ENCODE measurements at places on chromosomes 2 and 18.

DNA sequence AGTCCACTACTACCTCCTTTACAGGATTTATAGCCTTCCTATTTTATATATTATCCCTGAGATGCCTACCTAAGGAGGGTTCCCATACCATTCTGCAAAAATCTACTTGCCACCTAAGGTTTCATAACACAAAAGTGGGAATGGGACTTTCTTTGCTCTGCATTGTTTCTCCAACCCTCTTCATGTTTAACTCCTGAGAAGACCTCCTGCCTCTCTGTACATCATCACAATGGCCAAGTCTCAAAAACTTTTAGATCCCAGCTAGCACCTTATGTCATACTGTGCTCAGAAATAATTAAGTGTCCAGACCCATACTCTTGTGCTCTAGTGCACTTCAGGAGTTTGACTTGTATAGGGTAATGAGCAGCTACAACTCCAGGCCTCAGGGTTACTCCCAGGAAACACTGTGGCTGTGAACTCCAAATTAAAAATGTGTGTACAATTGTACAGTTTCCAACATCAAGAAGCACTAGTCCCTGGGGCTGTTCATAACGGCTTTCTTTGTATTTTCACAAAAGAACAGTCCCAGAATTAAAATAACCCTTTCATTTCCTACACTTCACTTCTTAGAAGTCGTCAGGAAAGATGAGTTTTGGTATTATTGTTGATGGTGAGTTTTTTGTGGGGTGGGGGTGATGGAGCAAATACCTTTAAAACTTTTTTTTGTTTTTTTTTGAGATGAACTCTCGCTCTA is 39.4 kb downstream of the METAP1D start:
- H3K4me1 ChIP-seq: no peaks in the 10 kb centered on the region
- no peak for DNase-seq
- H3K36me3 ChIP-seq: no peaks in the 10 kb centered on the region
- no peak overlapping the region for H3K27ac ChIP-seq
- H3K27me3 ChIP-seq: no peaks in the 10 kb centered on the region
- no peak overlapping the region for H3K4me3 ChIP-seq

GRCh38 chr2:46101557-46102220 is 195.5 kb upstream of the EPAS1 start:
- no peaks in the 10 kb centered on the region for H3K27me3 ChIP-seq
- no peak for DNase-seq
- H3K27ac ChIP-seq: no peak overlapping the region
- peaks cover 3% of the 10 kb centered on the region for H3K36me3 ChIP-seq
- H3K4me1 ChIP-seq: no peaks in the 10 kb centered on the region

GRCh38 chr2:42233976-42234441 is 64.9 kb downstream of the EML4 start:
- DNase-seq: no peak
- H3K27me3 ChIP-seq: no peaks in the 10 kb centered on the region
- H3K27ac ChIP-seq: no peak overlapping the region
- H3K36me3 ChIP-seq: peaks cover 10% of the 10 kb centered on the region
- no peak overlapping the region for H3K4me3 ChIP-seq

- no peaks in the 10 kb centered on the region for H3K4me1 ChIP-seq
- peaks cover 60% of the 10 kb centered on the region for H3K27me3 ChIP-seq
- H3K4me3 ChIP-seq: no peak overlapping the region
- H3K36me3 ChIP-seq: no peaks in the 10 kb centered on the region
- no peak for DNase-seq
These were observed 154.7 kb upstream of the TNP1 start for GRCh38 chr2:217014328-217015105.

DNA sequence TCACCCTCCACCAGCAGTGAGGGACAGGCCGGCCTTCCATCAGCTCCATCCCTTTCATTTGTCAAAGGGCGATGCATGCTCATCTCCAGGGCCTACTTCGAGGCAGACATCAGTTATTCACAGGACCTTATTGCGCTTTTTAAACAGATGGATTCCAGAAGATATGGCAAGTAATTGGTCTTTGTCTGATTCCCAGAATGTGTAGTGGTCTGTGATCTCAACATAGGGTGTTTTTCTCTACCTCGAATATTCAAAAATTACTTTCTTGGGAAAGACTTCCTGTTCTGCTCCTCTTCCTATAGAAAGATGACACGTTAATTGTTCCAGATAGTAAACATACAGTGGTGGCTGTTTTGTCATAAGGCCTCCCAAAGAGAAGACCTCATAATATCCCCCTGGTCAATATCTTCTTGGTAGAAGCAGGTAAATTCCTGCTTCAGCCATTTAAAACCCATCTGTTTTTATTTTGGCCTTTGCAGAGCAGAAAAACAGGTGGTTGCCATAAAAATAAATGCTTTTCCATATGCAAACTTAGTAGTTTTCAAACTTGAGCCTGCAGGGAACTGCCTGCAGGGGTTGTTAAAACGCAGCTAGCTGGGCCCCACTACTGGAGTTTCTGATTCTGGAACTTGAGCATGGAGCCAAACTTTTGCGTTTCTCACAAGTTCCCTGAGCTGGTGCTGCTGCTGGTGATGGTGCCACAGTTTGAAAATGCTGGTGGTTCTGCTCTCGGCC is 8.2 kb downstream of the SMARCAL1 start:
- H3K27me3 ChIP-seq: no peaks in the 10 kb centered on the region
- no peak overlapping the region for H3K27ac ChIP-seq
- H3K4me1 ChIP-seq: peaks cover 40% of the 10 kb centered on the region

- peaks cover 54% of the 10 kb centered on the region for H3K4me1 ChIP-seq
- peak overlapping the region; percentile 94 for H3K27ac ChIP-seq
- peaks cover 10% of the 10 kb centered on the region for H3K36me3 ChIP-seq
- H3K4me3 ChIP-seq: peak overlapping the region; percentile 7
- H3K27me3 ChIP-seq: no peaks in the 10 kb centered on the region
These were observed 121.2 kb upstream of the CXCR4 start for GRCh38 chr2:136239079-136239685.

GRCh38 chr2:217941339-217941738 is 61.5 kb downstream of the TNS1 start:
- H3K27ac ChIP-seq: no peak overlapping the region
- no peak overlapping the region for H3K4me3 ChIP-seq
- H3K36me3 ChIP-seq: peaks cover 3% of the 10 kb centered on the region

DNA sequence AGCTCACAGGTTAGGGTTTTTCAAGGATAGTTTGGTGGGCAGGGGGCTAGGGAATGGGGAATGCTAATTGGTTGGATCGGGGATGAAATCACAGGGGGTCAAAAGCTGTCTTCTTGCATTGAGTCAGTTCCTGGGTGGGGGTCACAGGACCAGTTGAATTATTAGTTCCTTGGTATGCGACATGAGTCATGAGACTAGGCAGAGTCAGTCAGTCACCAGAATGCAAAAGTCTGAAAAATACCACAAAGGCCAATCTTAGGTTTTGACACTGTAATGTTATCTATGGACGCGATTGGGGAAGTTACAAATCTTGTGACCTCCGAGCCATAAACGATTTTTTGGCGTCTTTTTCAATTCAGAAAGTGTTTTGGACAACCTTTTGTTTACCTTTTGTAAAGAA is 101.2 kb downstream of the ZNF519 start:
- peaks cover 16% of the 10 kb centered on the region for H3K27me3 ChIP-seq
- H3K36me3 ChIP-seq: peaks cover 1% of the 10 kb centered on the region
- H3K27ac ChIP-seq: no peak overlapping the region
- no peak overlapping the region for H3K4me3 ChIP-seq
